Activated T-helper 9 cell treated with anti-CD3 and anti-CD28 coated beads, Interleukin-2, amount 50 U/mL, for 16 hours (primary cell): ENCODE measurements at places on chromosomes 7 and 10.

DNA sequence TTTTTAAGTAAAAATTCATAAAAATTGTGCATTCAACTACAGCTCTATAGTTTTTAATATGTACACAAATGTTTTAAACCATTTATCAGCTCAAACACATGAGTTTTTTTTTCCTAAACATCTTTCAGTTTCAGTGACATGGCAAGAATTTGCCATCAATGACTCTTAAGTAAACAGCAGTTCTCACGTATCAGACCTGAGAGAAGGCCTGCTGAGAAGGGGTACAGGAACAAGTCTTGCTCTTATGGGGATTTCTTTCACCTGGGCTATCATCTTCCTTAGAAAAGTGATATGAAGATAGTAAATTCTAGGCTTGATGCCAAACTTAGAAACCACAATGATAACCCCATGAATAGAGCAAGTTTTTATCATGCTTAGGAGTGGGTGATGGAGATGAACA lies 467.8 kb downstream of the ARL4A start:
- no peak for DNase-seq

- no peak for DNase-seq
Measured at GRCh38 chr10:115093776-115094408, 727 bp downstream of the ATRNL1 start.

- DNase-seq = no peak
Measured at GRCh38 chr7:100974021-100974420, 4.7 kb downstream of the MUC12 start.

DNA sequence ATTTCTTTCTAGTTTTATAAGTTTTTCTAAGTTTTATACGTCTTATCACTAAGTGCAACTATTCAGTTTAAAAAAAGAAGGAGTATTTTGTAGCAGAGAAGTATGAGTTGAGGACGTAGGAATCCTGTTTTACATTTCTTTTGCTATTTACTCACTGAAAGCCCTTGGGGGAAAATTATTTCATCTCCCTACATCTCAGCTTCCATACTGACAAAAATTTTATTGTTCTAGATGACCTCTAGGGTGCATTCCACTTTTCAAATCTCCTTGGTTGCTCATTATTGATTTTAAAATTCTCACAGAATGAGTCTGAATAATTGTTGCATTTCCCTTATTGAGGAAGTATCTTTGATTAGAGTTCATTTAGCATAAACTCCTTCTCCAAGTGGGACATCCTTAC lies 14.9 kb upstream of the PDK4 start:
- no peak for DNase-seq

DNA sequence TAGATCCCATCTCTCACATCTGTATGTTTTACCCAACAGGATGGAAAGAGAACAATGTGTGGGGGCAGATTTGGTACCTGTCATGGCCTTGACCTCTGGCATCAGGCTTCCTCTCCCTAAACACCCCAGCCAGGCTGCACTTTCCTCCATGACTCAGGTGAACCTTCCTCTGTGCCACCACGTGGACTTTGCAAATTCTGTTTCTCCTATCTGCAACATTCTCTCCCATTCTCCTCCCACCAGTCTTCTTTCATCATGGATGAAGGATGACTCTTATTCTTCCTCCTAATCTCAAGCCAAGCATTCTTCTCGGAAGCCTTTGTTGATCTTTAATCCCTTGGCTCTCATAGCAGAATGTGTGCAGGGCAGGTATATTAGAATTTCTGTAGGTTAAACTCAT lies 355.4 kb downstream of the KCNMA1 start:
- DNase-seq = no peak

DNA sequence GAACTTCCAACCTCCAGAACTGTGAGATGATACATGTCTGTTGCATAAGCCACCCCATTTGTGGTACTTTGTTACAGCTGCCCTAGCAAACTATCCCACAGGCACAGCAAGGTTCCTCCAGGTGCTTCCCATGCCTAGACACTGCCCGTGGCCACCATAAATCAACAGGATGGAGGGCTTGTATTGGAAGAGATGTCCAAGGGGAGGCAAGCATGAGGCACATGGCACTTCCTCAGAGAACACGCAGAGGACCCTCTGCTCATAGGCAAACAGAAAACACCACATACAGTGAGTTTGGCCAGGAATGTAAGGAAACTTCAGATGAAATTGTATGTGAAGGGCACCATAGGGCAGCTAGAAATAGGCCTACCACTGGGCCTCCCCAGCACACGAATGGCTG lies 291.1 kb downstream of the GRID1 start:
- no peak for DNase-seq

- no peak for DNase-seq
Measured at GRCh38 chr10:129793996-129794395, 170.1 kb downstream of the EBF3 start.

DNA sequence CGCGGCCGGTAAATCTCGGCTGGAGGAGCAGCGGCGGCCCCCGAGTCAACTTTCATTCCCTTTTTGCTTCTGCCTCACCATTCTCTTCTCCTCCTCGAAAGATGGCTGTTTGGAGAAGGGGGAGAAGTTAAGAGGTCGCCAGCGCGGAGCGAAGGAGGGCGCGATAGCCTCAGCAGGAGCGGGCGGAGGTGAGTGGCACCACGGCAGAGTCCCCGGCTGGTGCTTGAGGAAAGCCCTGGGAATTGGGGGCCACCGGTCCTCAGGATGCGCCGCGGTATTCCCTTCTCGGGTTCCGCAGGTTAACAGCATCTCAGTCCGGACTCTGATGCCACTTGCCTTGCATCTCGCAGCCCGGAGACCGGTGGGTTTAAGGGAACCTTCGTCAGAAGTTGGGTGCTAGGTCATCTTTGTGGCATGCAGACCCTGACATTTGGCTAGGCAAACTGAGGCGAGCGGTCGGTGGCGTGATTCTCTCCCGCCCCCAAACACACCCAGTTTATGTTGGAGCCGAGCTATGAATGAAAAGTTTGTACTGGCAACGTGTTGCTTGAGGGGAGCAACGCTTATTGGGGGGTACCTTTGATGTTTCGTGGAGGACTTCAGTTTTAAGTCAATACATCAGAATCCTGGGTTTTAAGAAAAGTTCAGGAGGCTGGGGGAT lies 59.5 kb upstream of the PRPS1L1 start:
- no peak for DNase-seq

DNA sequence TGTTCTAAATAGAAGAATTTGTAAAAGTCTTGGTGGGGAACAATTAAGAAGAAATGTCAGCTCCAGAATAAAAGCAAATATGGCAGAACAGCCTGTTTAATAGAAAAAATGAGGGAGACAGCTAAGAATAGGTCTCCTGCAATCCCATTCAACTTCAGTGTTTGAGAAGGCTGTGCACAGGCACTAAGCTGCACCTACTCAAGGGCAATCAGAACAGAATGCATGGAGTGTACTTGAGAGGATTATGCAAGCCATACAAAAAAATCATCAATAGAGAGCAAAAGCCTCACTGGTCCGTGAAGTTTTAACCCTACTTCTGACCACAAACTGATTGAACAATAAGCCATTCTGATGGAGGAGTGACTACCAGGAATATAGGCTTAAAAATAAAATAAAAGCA lies 690.7 kb upstream of the PCDH15 start:
- DNase-seq = no peak

- DNase-seq = no peak
Measured at GRCh38 chr10:44961230-44961571, 1.6 kb downstream of the RASSF4 start.

DNA sequence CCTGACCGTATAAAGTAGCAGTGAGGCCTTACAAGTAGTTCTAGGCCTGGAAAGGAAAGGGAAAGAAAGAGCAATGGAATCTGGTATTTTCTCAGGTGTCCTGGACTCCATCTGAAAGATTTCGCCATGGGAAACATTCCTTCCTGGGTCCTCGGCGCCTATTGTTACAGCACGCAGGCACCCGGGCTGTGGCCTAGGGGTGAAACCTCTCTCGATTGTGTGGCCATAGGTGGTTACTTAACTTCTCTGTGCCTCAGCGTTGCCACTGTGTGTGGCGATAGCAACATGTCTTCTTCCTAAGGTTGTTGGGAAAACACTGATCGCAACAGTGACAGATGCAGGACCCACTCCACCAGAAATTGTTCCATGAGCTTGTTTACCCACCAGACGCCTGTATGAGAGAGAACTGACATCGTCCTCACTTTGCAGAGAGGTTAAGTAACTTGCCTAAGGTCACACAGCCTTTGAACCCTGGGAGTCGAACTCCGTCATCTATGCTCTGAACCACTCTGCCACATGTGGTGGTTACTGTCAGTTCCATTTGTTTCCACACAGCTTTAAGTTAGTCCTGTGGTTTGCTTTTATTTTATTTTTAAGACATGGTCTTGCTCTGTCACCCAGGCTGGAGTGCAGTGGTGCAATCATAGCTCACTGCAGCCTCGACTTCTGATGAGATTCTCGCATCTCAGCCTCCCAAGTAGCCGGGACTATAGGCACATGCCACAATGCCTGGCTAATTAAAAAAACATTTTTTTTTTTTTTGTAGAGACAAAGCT lies 73.4 kb downstream of the LHPP start:
- DNase-seq = no peak

DNA sequence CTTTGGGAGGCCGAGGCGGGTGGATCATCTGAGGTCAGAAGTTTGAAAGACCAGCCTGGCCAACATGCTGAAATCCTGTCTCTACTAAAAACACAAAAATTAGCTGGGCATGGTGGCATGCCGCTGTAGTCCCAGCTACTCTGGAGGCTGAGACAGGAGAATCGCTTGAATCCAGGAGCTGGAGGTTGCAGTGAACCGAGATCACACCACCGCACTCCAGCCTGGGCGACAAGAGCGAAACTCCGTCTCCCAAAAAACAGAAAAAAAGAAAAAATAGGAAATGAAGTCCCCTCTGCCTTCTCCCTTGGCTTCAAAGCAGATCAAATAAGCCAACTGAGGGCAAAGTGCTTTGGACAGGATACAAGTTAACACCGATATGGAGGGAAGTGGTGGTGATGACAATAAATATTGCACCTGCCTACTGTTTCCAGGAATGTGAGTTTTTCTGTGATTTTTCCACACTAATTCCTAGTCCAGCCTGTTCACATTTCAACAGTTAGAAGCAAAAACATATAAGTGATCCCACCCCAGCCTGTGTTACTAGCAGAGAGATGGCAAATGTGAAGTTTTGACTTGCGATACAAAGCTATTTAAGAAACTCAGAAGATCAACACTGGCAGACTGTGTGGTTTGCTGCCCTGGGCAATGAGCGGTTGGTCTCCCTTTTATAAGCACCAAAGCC lies 291.2 kb upstream of the AOAH start:
- no peak for DNase-seq

- no peak for DNase-seq
Measured at GRCh38 chr7:36185092-36185491, 32.0 kb downstream of the EEPD1 start.

GRCh38 chr10:71278691-71279588 lies 40.1 kb upstream of the SLC29A3 start:
- no peak for DNase-seq

GRCh38 chr7:83807774-83808173 lies 158.8 kb upstream of the SEMA3E start:
- no peak for DNase-seq

- DNase-seq = no peak
Measured at GRCh38 chr7:74493295-74493694, 39.6 kb downstream of the GTF2IRD1 start.

DNA sequence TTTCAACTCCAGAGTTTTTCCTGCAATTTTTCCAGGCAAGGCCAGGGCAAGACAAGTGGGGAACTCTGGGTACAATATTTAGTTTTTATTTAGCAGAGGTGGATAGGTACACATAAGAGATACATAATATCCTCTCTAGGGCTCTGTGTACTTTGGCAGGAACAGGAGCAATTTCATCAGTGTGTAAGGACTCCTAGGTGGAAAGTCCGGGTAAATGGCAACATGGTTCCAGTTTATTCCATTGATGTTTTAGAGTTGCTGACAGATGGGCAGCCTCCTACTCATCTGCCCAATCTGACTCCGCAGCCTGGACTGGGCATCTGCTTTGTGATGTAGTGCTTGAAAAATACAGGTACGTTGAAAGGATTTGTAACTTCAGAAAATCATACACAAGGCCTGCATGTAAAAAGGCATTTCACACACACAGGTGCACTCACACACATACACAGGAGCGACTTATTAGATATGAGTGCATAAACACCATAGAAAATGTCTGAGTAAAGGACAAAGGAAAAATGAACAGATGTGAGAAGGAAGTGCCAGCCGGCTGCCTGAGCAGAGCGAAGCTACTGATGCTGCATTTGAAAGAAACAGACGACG lies 5.7 kb downstream of the PON1 start:
- no peak for DNase-seq

- DNase-seq = no peak
Measured at GRCh38 chr7:2714636-2715035, 26.6 kb downstream of the AMZ1 start.

DNA sequence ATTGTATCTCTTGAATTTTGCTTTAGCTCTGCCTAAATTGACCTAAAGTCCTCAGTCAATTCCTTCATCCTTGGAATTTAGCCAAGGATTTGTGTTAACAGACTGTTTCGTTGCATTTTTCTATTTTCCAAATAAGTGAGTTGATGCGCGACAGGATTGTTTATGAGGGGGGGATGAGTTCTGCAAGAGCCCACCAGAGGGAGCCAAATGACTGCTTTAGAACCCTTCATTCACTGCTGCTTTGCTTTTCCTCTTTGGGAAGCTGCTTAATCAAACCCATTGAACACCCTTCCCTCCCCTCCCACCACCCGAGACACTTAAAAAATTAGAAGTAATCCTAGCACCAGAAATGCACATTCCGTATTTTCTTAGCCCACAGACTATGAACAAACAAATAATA lies 33.7 kb upstream of the PTF1A start:
- no peak for DNase-seq

DNA sequence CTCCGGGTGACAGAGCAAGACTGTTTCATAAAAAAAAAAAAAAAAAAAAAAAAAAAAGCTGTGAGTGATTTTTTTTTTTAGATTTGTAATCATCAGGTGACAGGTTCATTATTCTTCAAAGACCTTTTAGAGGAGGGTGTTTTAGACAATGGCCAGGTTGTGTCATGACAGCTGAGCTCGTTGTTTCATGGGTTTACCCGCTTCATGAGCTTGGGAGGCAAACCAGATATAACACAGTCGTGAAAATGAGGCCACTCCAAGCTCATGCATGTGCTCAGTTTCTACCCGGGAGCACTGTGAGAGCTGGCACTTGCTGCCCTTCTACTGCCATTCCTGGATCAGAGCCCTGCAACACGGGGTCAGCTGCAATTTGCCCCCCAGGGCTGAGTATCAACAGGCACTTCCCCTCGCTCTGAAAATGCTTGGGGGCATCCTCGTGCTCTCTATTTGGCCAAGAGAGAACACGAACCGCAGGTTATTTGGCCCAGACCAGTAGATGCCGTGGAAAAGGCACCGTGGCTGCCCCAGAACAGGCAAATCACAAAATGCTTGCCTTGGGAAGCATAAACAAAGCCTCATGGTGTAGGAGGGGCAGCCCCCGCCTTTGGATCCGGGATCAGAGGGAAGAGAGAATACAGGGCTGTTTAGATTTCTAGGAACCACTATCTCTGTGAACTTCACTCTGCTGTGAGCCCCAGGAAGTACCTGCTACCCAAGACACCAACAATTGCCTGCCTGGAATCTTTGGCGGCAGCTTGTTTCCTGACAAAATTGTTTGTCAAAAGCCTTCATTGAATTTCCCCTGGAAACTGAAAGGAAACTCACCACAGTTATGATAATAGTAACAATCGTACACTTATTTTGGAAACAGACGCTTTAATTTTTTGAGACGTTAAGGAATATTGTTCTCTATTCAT lies 371.0 kb downstream of the FRMD4A start:
- DNase-seq = no peak

- no peak for DNase-seq
Measured at GRCh38 chr7:6436385-6436685, 11.4 kb downstream of the DAGLB start.
